ENCODE measurements at places on chromosomes 13 and 19.

- DNase-seq = no peak
Measured at GRCh38 chr13:37645181-37645740, 46.7 kb upstream of the POSTN start.

- DNase-seq = no peak
Measured at GRCh38 chr13:112573710-112574109, 14.2 kb downstream of the TUBGCP3 start.

GRCh38 chr13:41428155-41428554 is 29.2 kb upstream of the RGCC start:
- no peak for DNase-seq

DNA sequence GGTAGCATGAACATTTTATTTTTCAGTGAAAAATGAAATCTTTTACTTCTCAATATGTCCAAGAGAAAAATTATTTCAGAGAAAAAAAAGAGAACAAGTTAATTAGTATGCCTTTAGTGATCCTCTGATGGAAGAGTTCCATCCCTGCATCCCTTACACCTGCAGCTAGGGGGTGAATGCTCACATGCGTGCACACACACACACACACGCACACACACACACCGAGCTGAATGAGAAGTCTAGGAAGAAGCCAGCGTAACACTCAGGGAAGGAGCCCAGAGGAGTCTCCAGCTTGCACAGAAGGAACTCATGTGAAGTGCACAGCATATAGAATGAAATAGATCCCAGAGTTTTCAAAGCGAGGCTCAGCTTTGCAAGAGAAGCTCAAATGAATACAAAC is 510.5 kb downstream of the IRS2 start:
- DNase-seq = no peak

- DNase-seq = no peak
Measured at GRCh38 chr13:19713186-19713965, 69.4 kb downstream of the PSPC1 start.

- DNase-seq = no peak
Measured at GRCh38 chr19:58330458-58330857, 3.7 kb downstream of the ZSCAN22 start.

- DNase-seq = no peak
Measured at GRCh38 chr19:36377541-36378178, 1.3 kb downstream of the ZFP14 start.

DNA sequence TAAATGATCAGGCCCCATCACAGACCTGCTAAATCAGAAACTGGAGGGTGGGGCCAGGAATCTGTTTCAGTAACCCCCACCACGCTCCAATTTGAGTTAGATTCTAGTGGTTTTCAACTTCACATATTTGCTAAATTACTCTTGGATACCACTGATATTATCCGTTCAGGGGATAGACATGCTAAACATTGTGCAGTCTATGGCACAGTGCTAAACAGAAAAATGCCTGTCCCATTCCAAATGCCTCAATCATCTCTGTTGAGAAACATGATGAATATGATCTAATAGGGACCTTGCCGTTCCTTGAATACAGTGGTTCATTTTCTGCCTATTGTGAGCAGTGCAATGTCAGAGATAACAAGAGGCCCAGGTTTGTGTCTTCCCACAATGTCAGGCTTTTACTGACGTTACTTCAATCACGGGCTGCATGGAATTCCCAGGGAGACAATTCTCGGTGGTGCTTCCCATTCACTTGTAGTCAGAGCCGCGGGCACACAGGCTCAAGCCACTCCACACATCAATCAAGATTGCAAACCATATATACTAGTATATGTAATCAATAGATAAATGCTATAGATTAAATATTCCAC is 52.7 kb downstream of the MYO16 start:
- DNase-seq = no peak

- DNase-seq = no peak
Measured at GRCh38 chr19:30557927-30558557, 185.9 kb downstream of the ZNF536 start.

GRCh38 chr13:20291037-20291436 is 58.9 kb upstream of the GJB6 start:
- no peak for DNase-seq

GRCh38 chr19:43705729-43706128 is 10.1 kb upstream of the IRGC start:
- no peak for DNase-seq

DNA sequence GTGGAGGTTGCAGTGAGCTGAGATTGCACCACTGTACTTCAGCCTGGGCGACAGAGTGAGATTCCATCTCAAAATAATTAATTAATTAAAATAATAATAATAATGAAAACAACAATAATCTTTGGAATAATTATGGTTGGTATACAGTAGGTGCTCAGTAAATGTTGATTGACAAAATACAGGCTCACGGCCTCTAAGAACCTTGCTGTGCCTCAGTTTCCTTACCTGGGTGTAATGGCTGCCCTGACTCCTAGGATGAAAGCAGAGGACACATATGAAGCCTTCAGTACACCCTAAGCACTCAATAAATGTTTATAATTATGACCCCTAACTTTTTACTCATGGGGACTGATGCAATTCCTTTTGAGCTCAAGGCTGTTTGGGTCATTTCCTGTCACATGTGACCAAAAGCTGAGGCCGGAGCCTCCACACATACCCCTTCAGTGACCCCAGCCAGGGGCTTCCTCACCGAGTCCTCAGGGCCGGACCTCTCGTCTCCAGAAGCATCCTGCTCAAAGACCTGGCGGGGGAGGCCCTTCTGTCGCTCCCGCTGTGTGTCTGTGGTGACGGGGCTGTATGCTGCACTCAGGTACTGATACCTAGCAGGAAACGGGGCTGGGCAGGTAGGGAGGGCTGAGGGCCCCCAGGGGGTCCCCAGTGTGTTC is 10.5 kb downstream of the DOCK6 start:
- DNase-seq = no peak

DNA sequence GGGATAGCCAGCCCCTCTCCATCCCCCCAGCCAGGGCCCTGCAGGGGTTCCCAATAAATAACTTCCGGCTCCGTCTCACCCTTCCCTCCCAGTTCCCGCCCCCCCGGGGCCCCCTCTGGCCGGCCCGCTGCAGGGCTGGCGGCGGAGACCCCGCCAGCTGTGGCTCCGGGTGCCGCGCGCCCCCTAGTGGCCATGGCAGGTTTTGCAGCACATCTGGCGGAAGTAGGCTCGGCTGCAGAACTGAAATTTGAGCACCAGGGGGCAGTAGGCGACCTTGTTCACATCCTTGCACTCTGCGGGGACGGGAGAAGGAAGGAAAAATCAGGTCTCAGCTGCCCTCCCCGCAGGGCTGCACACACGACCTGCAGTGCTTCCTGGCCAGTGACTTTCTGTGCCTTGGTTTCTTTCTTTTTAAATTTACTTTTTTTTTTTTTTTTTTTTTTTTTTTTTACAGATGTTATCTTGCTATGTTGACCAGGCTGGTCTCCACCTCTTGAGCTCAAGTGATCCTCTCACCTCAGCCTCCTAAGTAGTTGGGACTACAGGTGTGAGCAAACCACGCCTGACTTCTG is 3.6 kb upstream of the MYO1F start:
- DNase-seq = no peak

DNA sequence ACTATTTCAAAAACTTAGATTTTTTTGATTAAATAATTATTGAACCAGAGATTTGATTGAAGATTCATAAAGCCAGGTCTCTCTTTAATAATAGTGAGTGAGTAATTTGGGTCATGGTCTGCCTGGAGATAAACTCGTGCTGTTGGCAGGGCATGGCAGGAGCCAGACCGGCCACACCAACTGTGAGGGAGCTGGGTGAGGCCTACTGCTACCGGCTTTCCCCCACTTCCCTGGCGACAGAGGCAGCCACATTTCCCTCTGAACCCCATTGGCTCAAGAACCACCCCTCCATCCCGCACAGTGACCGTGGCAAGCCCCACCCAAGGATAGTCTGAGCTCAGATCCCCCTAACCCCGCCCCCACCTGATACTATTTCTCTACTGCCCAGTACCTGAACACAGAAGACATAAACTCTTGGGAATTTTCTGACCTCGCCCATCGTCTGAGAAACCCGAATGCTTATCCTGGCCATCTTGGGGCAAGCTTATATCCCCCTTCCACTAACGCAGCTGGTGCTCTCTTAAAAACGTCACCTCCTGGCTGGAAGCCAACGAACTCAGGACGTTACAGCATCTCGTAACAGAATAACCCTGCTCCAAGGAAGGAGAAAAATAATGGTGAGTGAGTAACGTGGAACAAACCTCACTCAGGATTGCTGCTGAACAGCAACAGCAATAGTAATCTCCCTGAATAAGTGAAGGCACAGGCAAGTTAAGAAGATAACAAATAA is 627.6 kb upstream of the PCDH9 start:
- no peak for DNase-seq

DNA sequence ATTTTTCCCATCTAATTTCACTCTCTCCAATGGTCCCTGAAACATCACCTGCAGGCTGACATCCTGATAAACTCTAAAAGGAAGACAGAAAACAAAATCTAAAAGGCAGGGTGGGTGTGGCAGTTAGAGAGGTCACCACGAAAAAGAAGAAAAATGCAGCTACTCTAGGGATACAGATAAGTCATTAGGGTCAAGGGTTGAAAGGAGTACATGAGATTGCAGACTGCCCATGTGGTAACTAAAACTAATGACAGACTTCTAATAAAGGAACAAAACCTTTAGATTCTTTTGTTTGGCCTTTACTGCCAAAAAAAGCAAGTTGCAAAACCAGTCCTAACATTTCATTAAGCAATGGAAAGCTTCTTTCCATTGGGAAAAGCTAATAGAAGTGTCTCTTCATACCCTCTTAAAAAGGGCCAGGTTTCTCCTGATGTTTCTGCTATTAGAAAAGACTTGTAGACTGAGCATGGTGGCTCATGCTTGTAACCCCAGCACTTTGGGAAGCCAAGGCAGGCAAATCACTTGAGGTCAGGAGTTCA is 31.0 kb downstream of the THSD1 start:
- DNase-seq = no peak

Data from SW 1271 (cell line).